ENCODE measurements at places on chromosomes 2 and 18.

DNA sequence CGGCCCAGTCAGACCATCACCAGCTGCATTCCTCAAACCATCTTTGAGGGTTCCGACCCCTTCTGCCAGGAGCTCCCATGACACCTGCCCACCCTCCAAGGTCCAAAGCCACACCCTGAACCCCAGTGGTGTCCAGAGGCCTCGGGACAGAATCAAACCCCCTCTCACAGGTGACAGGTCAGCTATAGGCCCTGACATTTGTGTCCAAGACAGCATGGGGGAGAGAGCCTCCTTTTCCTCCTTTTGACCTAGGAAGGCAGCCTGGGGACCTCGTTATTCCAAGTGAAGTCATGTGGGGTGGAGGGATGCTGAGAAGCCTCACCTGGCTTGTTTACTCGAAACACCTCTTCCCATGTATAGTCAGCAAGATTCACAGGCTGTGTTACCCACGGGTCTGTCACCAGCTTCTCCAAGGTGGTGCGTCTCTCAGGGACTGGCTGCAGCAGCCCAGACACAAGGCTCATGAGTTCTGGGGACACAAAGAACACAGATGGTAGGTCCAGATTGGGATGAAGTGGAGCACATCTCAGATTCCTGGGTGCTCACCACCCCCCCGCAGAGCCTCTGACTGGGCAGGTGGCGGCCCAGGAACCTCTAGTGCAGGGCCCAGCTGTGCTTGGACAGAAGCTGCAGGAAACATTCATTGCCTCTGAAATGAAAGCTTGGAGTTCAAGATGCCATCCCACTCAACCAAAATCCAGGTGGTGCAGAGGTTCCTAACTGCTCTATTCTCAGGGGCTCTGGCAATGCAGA, 5.1 kb upstream of the MTERF4 start:
- DNase-seq: no peak

DNA sequence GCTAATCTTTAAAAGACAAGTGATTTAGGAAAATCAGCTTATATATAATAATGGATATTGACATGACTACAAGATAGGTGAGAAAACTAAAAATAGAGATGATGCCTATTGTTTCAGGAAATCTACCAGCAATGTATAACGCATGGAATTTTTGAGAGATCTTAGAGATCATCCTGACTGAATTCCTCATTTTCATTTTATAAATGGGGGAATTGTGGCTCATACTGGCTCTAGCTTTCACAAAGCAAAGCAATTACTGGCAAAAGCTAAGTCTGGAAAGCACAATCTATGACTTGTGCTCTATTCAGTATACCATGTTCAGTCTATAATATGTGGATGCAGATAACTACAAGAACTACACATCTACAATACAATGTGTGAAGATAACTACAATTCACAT, 51.9 kb upstream of the FANCL start:
- DNase-seq: no peak

- DNase-seq: no peak
Observed at GRCh38 chr2:212097001-212097400, 441.6 kb downstream of the ERBB4 start.

DNA sequence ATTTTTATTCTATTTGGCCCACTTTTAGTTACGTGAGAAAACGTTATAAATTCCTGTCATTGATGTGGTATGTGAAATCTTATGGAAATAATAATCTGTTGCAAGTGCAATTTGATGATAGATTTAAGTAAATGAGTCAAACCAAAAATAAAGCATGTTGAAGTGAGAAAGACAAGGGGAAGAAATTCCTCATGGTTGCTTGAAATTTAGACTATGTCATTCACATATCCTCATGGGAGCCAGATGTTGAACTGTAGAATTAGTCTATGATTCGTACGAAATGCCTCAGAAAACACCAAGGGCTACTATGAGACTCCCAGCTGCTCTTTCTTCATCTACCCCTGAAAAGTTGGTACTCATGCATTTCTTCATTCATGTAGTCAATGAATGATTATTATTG, 55.7 kb downstream of the KLHL14 start:
- no peak for DNase-seq

GRCh38 chr2:136534811-136535210, 230.5 kb upstream of the THSD7B start:
- no peak for DNase-seq

- peak; percentile 14 for DNase-seq
Observed at GRCh38 chr2:85131116-85131515, 2.1 kb upstream of the TCF7L1 start.

Measured in NCI-H2227 treated with DMSO at 0.1 percent for 48 hours (cell line).